ENCODE measurements at places on chromosomes 6 and 20.

GRCh38 chr6:29005183-29005885, at the start of gene ZNF311:
ZNF311 (minus strand) TSS chr6:29005315; CDS start chr6:29003954, 1,361 bp downstream.
- DNase-seq = no peak

DNA sequence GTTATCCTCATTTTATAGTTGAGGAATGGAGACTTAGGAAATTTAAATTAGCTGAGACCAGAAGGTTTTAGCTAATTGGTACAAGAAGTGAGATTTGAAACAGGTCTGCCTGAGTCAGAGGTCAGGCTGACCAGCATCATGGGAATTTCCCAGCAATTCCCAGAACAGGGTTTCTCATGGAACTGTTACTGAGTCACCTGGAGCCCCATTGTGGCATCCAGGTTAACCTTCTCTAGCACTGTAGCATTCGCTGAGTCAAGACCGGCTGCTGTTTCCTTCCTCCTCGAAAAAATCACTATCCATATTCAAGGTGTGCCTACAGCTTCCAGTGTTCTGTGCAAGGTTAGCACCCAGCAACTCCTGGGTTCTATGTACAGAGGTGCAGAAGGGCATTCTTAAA, 238.0 kb upstream of the MAN1A1 start:
- no peak for DNase-seq

DNA sequence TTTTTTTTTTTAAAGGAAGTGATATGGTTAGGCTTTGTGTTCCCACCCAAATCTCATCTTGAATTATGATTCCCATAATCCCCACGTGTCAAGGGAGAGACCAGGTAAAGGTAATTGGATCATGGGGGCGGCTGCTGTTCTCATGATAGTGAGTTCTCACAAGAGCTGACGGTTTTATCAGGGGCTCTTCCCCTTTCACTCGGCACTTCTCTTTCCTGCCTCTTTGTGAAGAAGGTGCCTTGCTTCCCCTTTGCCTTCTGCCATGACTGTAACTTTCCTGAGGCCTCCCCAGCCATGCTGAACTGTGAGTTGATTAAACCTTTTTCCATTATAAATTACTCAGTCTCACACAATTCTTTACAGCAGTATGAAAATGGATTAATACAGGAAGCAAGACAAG, 64.3 kb downstream of the ZFP64 start:
- no peak for DNase-seq

- no peak for DNase-seq
Measured at GRCh38 chr6:4350567-4351519, 215.5 kb upstream of the ECI2 start.

DNA sequence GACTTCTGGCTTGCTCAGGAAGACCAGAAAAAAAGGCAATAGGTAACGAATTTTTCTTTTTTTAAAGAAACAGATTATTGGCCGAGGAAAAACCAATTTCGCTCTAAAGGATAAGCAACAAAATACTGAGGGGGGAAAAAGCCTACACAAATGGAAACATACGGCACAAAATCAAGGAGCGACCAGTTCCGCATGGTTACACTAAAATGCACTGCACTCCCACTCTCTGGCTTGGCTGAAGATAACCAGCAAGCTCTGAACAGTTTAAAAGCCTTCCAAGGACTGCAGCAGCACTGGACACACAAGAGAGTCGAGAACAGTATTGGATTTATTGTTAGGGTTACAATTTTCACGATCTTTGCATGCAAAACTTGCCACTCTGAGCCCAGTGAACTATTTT, 881 bp upstream of the MAP7 start:
- no peak for DNase-seq

DNA sequence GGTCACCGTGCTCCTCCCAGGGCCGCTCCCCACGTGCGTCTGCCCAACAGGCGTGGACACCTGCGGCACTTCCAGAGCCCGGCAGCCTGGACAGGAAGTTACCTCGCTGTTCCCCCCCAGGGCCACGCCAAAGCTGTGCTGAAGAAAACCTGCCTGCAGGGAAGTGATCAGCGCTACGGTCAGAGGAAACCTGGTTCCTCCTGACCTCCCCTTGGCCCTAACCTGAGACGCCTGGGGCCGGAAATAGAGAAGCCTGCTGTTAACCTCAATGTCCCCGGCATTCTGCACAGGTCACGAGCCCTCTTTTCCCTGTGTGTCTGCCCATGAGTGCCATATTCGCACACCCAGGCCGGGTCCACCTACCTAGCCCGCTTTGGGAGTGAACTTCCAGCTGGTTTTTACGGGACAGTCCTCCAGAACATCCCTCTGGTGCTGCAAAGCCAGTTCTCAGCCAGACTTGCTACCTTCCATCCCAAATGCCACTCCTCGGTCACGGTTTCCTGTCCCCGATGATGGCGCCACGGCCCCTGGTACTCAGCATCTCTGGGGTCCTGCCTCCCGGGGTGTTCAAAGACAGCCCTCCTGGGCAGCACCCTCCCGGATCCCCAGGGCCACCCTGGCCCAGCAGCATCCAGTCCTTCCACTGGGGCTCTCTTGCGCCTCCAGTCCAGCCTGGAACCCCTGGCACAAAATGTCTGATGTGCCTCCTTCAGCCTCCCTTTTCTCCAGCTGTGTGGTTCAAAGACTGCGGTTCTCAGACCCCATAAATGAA, 12.0 kb upstream of the IRF4 start:
- no peak for DNase-seq

DNA sequence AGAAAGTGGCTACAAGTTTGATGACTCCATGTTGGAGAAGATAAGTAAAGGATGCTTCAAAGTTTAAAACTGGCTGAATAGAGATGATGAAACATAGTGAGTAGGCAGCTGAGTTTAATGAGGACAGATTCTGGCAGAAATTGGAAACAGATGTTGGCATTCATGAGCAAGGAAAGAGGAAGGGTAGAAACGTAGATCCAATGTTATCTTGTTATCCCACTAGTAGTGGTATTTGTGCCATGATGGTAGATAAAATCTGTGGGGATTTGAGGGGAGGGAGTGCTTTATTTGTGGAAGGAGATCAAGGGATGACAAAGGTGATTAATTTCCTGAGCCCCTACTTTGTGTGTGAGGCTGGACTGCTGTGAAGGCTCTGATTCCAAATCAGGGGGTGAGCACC, 69.5 kb downstream of the MRAP2 start:
- no peak for DNase-seq

GRCh38 chr6:4136354-4136831, 1.0 kb upstream of the ECI2 start:
- DNase-seq = no peak

DNA sequence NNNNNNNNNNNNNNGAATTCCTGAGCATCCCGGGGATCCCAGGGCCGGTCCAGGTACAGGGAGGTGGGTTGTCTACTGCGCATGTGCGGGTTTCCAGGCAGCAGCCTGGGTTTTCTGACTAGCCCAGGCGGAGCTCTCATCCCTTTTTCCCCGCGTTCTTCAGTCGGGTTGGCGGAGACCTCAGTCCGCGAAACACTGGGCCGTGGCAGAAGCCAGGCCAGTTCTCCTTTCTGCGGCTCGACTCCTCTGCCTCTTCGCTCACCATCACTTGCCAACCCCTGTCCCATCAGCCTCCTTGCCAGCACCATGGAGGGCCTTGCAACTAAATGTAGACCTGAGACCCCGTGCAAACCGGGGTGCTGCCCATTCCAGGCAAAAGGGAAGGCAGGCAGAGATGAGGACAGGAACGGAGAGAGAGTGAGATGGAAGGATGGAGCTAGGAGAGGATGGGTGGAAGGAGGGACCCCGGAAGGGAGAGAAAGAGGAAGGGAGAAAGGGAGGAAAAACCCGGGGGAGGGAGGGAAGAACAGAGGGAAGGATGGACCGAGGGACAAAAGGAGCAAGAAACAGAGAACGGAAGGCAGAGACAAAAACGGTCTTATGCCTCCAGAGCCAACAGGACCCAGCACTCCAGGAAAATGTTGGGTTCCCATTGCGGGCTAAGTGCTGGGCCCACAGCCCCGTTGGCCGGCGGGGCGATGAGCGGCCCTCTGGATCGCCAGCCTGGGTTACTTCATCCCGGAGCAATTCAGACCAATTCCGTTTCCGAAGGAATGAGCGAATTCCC, 445.4 kb upstream of the DEFB115 start:
- no peak for DNase-seq

GRCh38 chr6:18263418-18264218, 712 bp downstream of the DEK start:
- DNase-seq = no peak

DNA sequence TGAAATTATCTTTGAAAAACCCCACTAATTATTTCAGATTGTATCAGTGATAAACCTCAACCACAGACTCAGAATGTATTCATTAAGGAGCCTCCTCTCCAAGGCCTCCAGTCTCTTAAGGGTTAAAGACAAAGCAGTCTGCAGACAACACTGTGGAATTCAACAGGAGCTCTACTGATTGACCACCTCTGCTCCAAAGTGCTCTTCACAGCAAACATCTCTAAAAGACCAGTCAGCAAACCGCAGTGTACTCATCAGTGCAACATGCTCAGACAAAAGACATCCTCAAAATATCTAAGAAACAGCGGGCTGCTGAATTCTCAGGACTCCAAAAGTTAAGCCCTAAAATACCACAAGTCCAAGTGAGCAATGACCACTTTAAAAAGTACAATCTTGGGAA, 42.0 kb downstream of the UQCC1 start:
- DNase-seq = no peak

DNA sequence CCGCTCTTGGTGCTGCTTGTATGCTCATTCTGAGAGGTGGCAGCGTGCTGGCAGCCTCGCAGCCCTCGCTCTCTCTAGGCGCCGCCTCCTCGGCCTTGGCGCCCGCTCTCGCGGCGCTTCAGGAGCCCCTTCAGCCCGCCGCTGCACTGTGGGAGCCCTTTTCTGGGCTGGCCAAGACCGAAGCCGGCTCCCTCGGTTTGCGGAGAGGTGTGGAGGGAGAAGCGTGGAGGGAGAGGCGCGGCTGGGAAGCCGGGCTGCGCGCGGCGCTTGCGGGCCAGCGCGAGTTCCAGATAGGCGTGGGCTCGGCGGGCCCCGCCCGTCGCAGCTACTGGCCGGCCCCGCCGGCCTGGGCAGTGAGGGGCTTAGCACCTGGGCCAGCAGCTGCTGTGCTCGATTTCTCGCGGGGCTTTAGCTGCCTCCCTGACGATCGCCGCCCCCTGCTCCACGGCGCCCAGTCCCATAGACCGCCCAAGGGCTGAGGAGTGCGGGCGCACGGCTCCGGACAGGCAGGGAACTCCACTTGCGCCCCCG, 19.5 kb upstream of the FAM8A1 start:
- DNase-seq = no peak

- DNase-seq = no peak
Measured at GRCh38 chr6:90403489-90404381, 107.1 kb upstream of the BACH2 start.

DNA sequence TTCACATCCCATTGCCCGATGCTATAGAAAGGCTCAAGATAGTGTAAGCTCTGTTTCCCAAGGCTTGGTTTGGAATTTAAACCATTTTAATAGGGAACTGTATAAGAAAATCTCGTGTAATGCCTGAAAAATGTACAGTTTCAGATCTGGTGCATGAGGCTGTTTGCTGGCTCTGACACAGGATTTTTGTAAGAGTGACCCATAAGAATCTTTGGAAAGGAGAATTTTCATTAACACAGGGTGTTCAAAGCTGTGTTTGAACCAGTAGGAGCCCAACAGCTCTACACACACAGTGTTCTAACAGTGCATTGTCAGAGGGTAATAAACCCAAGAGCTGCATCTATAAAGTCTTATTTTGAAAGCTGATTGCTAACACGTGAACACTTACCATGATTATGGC, 293.5 kb downstream of the PRL start:
- DNase-seq = no peak

GRCh38 chr6:76682842-76683241, 610.4 kb upstream of the IMPG1 start:
- DNase-seq = no peak

- no peak for DNase-seq
Measured at GRCh38 chr6:41077536-41077935, 4.8 kb downstream of the NFYA start.

- DNase-seq = no peak
Measured at GRCh38 chr6:107805504-107805903, 18.6 kb downstream of the SCML4 start.

- DNase-seq = no peak
Measured at GRCh38 chr6:39452306-39453145, 130.0 kb upstream of the KCNK16 start.

GRCh38 chr6:21935561-21936028, 342.0 kb downstream of the SOX4 start:
- no peak for DNase-seq

DNA sequence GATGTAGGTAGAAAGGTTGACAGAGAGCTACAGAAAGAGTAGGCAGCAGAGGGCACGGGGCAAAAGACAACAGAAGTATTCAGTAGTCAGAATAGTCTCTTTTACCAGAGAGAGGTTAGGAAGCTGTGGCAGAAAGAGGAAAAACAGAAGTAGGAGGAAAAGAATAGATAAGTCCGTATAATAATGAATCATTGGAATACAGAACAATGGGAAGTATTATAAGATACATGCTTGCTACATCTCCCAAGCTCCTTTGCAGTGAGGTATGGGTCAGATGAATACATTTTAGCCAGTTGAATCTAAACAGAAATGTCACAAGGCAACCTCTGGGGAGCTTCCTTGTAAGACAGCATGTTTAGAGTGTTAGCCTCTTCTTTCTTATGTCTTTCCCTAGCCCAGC, 570.5 kb upstream of the CITED2 start:
- DNase-seq = no peak

GRCh38 chr6:40910260-40910893, 128.6 kb downstream of the UNC5CL start:
- no peak for DNase-seq

DNA sequence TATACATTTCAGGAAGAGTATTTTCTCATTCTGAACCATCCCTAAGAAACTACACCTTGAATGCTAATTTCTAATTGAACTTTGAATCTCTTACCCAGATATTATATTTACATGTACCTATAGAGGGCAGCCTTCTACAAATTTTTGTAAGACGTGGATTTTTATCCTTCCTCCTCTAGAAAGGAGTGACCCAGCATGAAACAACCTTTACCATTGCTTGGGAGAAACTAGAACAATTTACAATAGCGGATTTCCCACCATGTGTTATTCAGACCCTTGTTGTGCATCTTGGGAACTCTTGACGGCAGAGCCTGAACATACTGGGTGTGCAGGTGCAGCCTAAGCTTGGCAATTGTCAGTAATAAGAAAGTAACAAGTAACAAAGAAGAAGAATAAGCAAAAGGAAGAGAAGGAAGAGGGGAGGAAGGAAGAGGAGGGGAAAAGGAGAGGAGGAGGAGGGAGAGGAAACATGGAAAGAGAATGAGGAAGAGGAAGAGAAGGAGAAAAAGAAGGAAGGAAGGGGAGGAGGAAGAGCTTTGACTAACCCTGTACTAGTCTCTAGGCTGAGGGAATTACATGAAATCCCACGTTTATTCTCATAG, 10.8 kb upstream of the TAAR1 start:
- peak; percentile 15 for DNase-seq
